ENCODE measurements at places on chromosomes 5 and 9.

GRCh38 chr9:96163161-96163560, 138.8 kb downstream of the HSD17B3 start:
- no peak for DNase-seq

GRCh38 chr5:137995749-137996128, 37.1 kb downstream of the FAM13B start:
- no peak for DNase-seq

DNA sequence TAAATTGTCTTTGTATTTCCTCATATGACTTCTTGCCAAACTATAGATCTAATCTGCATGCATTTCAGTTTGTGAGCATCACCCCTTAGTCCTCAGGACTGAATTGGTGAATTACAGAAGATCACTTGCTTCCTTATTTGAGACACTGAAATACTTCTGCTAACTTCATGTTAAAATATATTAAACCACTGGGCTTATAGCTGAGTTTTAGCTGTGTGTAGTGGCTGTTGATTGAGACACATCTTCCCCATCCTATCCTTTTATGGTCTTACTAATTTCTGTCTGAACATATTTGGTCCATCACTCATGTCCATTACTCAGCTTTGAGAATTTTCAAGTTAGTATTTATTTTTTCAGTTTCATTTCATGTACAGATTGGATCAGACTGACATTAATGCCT, 295.9 kb downstream of the PSAT1 start:
- DNase-seq, result no peak

DNA sequence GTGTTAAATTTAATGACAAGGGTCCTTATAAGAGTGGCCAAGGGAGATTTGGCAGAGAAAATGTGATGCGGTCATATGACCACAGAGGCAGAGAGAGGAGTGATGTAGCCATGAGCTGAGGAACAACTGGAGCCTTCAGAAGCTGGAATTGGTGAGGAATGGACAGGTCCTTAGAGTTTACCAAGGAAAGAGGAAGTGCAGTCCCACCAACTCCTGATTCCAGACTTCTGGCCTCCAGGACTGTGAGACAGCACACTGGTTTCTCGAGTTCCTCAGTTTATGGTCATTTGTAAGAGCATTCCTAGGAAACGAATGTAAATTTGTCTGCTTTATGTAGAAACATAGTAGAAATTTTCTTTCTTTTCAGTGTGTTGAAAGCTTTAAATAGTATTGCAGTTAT, 410.1 kb downstream of the CDH18 start:
- DNase-seq, result no peak

GRCh38 chr5:175321927-175322532, 122.0 kb downstream of the DRD1 start:
- DNase-seq, result peak; percentile 11

DNA sequence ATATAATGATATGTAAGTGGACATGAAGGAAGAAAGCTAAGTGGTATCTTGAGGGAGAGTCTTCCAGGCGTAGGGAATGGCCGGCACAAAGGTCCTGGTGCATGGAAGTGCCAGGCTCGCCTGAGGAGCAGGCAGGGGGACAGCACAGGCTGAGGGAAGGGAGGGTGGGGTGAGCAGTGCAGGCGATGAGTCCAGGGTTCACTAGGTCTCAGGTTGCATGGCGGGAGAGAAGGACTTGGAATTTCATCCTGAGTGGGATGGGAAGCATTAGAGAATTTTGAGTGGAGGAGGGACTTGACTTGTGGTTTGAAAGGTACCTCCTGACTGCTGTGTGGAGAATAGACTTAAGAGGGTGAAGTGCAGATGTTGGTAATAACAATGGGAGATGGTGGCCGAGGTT, 268.9 kb downstream of the ARHGEF28 start:
- no peak for DNase-seq

GRCh38 chr9:99807956-99808355, 13.7 kb upstream of the NR4A3 start:
- DNase-seq, result no peak

DNA sequence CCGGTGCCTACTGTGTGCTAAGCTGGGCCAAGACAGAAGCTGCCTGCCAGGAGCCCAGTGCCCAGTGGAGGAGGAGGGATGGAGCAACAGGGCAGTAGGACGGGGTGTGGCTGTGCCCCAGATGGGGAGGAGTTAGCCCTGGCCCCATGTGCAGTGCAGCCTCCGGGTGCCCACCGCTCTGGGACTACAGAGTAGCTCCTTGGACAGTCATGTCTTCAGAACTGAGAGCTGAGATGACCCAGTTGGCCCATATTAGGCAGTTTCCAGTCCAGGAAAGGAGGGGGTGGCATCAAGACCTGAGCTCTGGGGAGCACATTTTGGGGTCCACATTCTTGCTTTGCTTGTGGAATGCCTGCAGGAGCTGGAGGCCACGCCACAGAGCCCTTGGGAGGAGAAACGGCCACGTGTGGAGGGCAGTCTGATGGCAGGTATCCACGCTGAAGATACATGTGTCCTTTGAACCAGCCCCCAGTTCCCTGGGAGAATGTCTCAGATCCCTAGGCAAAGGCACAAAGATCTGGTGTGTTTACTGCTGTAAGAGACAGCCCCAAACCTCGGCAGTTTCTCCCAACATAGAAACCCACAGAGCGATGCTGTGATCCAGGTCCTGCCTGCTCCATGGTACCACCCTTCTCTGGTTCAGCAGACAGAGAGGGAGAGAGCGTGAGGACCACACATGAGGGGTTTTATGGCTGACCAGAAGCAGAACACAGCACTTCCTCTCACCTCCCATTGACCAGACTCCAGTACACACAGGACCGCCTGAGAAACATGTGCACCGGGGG, 46.8 kb upstream of the FCN1 start:
- DNase-seq, result no peak

DNA sequence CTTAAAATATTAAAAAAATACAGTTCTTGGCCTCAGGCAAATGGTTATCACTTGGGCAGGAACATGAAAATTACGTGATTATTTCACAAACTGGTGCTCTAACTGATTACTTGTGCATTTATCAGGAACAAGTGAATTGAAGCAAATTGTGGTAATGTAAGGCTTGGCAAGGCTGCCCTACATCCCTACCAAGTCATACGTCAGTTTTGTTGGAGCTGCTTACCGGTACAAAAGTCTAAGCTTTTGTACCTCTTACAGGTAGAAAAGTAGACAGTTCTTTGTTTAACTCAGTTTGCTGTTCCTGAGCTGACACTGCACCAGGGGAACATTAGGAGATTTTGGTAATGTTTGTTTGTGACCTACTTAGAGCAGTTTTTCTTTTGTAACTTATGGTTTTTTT, 2.2 kb downstream of the G3BP1 start:
- DNase-seq, result no peak

DNA sequence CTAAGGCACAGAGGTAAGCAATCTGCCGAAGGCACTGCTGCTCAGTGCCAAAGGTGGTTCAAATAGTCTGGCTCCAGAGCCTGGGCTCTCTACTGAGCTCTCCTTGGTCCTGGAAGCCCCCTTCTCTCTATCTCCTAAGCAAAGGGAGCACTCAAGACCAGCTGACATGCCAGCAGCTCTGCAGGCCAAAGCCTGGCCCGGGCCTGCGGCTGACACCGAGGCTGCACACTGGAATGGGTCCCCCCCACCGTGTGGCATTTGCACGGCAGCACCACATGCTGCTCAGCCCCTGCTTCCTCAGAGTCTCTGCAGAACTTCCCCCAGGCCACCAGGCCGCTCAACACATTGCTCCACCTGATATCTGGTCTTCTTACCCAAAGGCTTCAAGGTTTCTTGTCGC, 57.8 kb upstream of the GOLPH3 start:
- DNase-seq, result no peak

DNA sequence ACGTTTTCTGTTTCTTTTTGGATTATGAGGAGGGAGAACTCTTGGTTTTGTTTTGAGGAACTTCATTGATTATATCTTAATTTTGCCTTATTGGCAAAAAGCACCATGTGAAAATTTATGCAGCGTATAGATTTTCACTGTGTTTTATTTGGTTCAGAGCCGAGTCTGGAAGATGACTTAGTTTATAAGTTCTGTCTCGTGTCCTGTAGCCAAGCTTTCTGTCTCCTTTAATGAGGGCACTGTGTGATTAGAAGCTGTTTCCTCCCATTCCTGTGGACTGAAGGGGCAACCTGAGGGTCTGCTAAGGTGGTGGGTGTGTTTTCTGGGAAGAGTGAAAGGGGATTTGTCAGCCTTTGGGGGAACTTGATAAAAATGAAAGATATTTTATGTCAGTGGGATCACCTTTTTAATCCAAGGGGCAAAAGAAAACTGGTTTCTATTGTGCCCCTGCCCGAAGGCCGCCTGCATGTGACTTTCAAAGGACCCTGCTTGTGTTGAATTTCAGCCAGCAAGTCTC, 262.1 kb downstream of the FANCC start:
- no peak for DNase-seq

DNA sequence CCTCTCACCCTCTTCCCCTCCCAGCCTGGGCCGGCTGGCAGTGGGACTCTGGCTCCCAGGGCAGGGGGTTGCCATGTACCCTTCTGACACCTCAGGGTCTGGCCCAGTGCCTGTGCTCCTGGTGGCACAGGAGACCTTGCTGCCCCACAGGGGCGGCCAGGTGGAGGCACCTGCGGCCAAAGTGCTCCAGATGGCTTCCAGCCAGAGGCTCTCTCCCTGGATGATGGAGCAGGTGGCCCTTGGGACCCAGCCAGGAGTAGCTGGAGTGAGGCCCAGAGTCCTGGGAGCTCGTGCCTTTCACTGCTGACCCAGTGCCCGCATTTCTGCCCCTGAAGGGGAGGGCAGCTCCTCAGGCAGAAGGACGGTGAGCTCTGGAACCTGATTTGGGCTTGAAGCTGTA, 87.3 kb downstream of the NTNG2 start:
- no peak for DNase-seq

DNA sequence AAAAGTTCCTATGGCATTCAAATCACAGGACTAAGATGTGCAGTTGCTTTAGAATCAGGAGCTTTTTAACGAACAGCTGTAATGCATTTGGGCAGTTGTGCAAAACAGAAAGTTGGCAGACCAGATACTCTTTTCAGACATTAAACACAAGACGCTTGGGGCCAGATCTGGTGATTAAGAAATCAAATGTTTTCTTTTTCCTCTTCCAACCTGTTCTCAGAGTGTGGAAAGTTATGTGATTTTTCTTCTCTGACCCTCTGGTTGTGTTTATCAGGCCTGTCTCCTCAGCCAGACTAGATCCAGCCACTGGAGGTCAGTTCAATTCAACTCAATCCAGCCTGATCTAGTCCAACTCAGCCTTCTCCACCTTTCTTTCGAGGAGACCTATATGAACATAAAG, 298.5 kb upstream of the PCSK5 start:
- no peak for DNase-seq

GRCh38 chr5:154384480-154385235, 61.1 kb upstream of the SAP30L start:
- DNase-seq, result no peak

DNA sequence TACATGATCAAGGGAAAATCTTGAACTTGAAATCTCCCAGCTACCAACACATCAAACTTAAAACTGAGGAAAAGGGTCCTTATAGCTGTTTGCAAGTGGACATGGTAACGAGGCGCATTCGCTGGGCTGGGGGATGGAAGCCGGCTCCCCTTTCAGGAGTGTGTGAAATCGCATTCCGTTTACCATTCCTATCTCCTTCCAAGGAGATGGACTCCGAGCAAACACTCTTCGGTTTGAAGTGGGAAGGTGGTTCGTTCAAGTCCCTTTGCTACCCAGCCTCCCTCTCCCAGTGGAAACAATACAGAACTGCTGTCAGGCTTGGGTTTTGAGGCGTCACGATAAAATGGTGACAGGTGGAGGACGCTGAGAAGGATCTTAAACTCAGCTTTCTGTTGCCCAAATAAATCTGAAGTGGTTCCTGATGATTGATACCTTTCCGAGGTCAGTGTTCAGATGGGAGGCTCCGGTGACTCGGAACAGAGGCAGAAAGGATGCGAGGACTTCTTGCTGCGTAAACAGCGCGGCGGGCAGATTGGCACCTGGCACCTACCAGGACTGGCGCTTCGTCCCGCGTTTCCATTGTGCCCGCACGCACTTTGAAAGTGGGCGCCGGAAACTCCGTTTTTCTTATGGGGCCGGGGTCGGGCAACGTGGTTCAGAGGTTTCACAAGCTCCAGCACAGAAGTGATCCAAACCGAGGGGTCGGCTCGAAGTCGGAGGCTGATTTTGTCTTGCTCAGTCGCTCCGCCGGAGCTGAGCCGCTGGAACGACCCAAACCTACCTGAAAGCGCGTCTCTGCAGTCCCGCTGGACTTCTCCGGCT, 7.0 kb downstream of the MSX2 start:
- no peak for DNase-seq

GRCh38 chr5:154756868-154757813, 2.0 kb downstream of the LARP1 start:
- DNase-seq, result peak; percentile 30

DNA sequence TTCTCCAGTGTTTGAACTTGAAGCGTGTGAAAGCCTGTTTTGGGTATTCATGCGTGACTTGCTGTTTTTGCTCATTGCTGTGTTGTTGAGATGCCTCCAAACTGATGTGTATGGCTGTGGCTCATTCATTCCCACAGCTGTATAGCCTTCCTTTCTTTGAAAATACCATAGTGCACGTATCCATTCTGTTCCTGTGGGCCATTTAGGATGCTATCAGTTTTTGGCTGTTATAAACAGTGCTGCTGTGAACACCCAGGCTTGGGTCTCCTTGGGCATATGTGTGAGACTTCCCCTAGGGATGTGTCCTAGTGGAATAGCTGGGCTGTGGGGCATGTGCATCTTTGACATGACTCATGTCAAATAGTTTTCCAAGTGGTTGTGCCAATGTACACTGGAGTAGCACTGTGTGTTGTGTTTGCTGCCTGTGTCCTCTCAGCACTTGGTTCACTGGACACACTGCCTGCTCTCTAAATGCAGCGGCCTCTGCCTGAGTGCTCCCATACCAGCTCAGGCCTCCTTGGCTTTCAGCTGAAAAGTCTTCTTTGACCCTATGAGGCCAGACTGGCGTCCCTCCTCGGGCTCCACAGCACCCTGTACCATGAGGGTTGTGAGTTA, 102.6 kb upstream of the TBC1D2 start:
- DNase-seq, result no peak

DNA sequence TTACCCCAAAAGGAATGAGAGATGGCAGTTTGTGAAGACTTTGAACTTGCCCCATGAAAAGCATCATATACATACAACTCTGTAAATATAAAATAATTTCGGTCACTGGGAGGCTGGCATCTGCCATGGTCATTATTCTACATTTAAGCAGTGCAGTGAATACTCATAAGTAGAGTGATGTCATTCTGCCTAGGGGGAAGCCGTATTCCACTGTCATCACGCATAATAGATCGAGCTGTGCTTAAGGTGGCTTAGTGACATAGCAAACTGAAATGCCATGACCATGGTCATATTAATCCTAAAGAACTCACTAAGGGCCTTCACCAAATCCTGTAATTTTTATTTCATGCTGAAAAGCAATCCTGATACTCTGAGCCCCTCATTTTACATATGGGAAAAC, 42.4 kb upstream of the NR4A3 start:
- no peak for DNase-seq

GRCh38 chr5:62111428-62111827, 194.6 kb upstream of the KIF2A start:
- no peak for DNase-seq

- DNase-seq, result no peak
Observed at GRCh38 chr5:5626412-5626811, 203.9 kb downstream of the ICE1 start.

GRCh38 chr5:2908086-2908485, 156.6 kb upstream of the IRX2 start:
- no peak for DNase-seq

GRCh38 chr9:116868201-116868600, 181.1 kb downstream of the TRIM32 start:
- no peak for DNase-seq

Measured in activated T-helper 2 cell treated with anti-CD3 and anti-CD28 coated beads, Interferon-gamma antibody, Interleukin-2, Interleukin-4, amounts not matched to agents 10 μg/mL and 5 μg/mL and 100 μg/mL, durations not matched to agents 14 hours and 24 hours and 36 hours (primary cell).